ENCODE measurements at places on chromosomes 13 and 19. TPM values are rescaled to one million over a fixed set of nuclear protein-coding genes. Genes with fewer than 3 reads are reported as not detected.
A peak's percentile ranks its signal among the peaks of the same experiment; 100 is the strongest.

DNA sequence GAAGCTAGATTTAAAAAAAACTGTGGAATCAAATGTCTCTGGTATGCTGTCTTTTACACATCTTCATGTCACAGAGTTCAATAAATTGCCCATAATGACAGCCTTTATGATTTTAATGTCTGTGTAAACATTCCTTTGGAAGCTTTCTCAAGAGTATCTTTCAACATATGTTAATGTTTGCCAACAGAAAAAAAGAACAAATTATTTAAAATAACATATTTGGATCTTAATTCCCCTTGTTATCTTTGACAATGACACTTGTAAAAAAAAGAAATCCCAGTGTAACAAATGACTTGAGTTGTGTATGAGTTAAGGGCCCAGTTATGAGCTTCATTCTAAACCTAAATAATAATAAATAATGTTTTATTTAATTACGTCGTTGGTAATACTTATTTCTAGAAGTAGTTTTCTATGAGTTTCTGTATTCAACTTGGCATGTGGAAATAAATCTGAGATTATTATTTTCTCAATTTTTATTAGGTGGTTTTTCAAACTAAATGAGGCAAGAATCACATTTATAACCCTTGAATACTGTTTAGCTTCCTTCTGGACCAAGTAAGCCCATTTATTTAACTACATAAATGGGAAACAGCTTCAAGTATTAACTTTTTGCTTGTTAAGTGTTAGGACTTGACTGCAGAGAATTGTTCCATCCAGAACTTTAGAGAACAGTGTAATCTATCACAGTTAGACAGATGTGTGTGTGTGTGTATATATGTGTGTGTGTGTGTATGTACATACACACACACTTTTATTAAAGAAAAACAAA is 182.1 kb downstream of the POSTN start:
- H3K36me3 ChIP-seq: no peaks in the 10 kb centered on the region
- H3K4me3 ChIP-seq: no peak overlapping the region
- H3K4me1 ChIP-seq: no peaks in the 10 kb centered on the region
- H3K27ac ChIP-seq: no peak overlapping the region
- DNase-seq: no peak

PRRG2 gene
- total RNA-seq: not detected

TJP3 gene
- 12.6 TPM for total RNA-seq

LIG1 gene
- total RNA-seq: 0.64 TPM

GRCh38 chr19:2974342-2975041 is 2.9 kb upstream of the TLE6 start:
- H3K36me3 ChIP-seq: no peaks in the 10 kb centered on the region
- DNase-seq: no peak
- no peaks in the 10 kb centered on the region for H3K27me3 ChIP-seq
- no peak overlapping the region for H3K27ac ChIP-seq

DNA sequence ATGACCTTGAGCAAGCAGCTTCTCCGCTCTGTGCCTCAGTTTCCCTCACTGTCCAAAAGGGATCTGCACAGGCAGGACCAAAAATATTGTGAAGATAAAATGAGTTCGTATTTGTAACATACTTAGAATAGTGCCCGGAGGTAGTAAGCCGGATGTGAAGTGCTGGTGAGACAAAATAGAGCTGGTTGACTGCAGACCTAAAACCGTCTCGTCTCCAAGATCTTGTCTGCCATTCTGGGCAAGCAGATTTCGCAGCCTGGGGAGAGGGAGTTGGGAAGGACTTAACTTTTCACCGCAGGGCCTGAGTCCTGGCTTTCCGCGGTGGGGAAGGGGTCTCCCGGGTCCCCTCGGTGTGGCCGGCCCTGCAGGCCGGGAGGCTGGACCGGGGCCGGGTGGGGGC is 8.2 kb upstream of the BBC3 start:
- H3K27me3 ChIP-seq: no peaks in the 10 kb centered on the region
- H3K36me3 ChIP-seq: no peaks in the 10 kb centered on the region
- H3K4me3 ChIP-seq: peak overlapping the region; percentile 64
- peaks cover 29% of the 10 kb centered on the region for H3K4me1 ChIP-seq
- no peak for DNase-seq

MBD3L2 gene
- not detected for total RNA-seq

DNA sequence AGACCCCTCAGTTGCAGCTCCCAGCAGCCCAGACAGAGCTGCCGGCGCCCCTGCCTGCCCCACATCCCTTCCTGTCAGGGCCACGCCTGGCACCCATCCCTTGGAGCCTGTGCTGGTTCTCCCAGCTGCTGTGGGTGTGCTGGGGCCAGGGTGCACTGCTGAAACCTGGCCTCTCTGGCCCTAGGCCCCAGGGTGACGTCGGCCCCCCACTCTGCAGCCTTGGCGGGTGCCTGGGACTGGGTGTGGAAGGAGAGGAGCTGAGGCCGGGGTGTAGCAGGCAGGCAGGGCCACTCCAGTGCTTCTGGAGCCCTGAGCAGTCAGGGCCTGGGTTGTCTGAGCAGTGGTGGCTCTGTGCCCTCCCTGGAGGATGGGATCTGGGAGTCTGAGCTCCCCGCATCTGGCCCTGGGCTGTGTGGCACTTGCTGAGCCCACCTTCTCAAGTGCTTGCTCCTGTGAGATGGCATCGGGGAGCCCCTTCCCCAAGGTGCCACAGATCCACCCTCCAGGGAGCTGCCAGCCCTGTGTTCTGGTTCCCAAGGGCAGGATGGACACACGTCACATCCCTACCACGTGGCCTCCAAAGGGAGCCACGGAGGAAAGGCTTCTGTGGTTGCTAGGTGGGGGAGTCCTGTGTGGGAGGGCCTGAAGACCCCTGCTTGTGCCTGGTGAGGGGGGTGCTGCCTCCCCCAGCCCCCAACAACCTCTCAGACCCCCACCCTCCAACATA is 5.2 kb downstream of the PLEKHJ1 start:
- peaks cover 32% of the 10 kb centered on the region for H3K36me3 ChIP-seq
- no peaks in the 10 kb centered on the region for H3K4me1 ChIP-seq
- DNase-seq: no peak
- no peaks in the 10 kb centered on the region for H3K27me3 ChIP-seq
- H3K27ac ChIP-seq: no peak overlapping the region
- no peak overlapping the region for H3K4me3 ChIP-seq

DNA sequence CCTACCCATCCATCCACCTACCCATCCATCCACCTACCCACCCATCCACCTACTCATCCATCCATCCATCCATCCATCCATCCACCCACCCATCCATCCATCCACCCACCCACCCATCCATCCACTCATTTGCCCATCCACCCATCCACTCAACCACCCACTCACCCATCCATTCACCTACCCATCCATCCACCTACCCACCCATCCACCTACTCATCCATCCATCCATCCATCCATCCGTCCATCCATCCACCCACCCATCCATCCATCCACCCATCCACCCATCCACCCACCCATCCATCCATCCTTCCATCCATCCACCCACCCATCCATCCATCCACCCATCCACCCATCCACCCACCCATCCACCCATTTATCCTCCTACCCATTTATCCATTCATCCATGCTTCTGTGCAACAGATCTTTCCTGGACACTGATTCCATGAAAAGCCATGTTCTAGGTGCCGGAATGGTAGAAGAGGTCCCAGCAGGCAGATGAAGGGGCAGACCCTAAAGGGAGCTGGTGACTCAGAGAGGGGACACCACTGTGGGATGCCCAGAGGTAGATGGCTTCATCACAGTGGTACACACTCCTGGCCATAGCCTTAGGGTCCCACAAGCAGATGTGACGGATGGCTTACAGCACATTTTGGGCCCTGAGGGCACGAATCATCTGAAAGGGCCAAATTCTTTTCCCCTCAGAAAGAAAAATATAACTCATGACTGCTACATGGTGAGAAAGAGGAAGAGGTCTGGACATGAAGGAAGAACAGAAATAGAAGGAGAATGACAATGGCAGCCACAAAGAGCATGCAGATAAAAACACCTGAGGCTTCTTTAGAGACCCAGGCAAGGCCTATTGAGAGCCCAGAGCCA is 76.0 kb downstream of the KCTD15 start:
- no peaks in the 10 kb centered on the region for H3K36me3 ChIP-seq
- H3K4me1 ChIP-seq: no peaks in the 10 kb centered on the region
- no peak overlapping the region for H3K4me3 ChIP-seq
- DNase-seq: peak; percentile 19
- H3K27ac ChIP-seq: no peak overlapping the region

DNA sequence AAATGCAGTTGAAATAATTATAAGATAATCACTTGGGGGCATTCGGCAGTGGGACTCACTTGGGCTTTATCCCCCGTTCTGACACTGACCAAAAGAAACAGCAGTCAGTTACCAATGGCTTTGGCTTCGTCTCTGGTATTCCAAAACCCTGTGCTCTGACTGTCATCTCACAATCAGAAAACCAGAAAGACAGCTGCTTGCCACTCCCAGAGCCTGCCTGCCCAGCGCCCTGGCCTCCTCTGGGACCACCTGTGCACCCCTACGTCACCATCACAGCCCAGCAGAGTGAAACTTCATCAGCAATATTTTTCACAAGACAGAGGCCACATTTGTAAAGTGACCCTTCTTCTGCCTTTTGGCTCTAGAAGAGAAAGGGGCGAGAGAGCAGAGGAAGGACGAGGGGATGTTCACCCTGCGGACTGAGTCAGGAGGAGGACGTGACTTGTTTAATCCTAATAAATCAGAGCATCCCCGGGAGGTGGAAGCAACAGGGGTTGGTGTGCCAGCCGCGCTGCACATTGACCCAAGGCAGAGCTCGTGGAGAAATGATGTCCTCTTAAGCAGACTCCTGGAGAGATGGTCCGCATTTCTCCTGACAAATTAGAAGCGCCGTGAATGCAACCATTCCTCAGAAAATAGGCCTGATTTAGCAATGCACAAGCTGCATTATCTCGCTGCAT is 397.8 kb upstream of the ZNF507 start:
- no peak overlapping the region for H3K4me3 ChIP-seq
- no peaks in the 10 kb centered on the region for H3K36me3 ChIP-seq
- no peak overlapping the region for H3K27ac ChIP-seq
- DNase-seq: no peak

GRCh38 chr19:47495478-47496372 is 11.7 kb upstream of the KPTN start:
- H3K4me1 ChIP-seq: no peaks in the 10 kb centered on the region
- no peak overlapping the region for H3K4me3 ChIP-seq
- H3K36me3 ChIP-seq: peaks cover 79% of the 10 kb centered on the region
- no peak overlapping the region for H3K27ac ChIP-seq

DNA sequence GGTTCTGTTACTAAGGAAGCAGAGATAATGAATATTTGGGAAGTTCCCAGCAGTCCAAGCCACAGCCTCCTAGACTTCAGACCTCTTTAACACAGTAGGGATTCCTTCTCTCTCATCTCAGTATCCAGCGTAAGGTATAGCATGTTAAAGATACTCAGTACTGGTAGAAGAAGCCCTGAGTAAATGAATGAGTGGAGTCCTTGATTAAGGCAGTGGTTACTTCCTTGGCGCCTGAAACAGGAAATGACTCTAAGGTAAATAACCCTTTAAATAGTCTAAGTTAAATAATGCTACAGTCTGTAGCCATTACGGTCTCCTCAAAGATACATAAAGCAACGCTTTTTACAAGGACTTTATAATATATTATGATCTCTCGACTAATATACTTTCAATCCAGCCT is 650.8 kb upstream of the MIR17HG start:
- H3K4me3 ChIP-seq: no peak overlapping the region
- no peaks in the 10 kb centered on the region for H3K4me1 ChIP-seq
- H3K27ac ChIP-seq: no peak overlapping the region
- H3K36me3 ChIP-seq: no peaks in the 10 kb centered on the region
- no peak for DNase-seq

DNA sequence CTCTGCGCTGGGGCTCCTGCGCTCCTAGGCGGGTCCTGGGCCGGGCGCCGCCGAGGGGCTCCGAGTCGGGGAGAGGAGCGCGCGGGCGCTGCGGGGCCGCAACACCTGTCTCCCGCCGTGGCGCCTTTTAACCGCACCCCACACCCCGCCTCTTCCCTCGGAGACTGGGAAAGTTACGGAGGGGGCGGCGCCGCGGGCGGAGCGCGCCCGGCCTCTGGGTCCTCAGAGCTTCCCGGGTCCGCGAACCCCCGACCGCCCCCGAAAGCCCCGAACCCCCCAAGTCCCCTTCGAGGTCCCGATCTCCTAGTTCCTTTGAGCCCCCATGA is at the start of gene GJB2:
Gene GJB2 (minus strand): TSS at position 103 of the 326 bp plus-strand sequence. CDS start 3,357 bp downstream, outside the sequence.
- no peak within 1 kb of the TSS for H3K27ac ChIP-seq
- H3K36me3 ChIP-seq: no peaks in the 10 kb centered on the region
- H3K27me3 ChIP-seq: peaks cover 25% of the 10 kb centered on the region
- peak within 1 kb of the TSS; percentile 59 for H3K4me3 ChIP-seq
- DNase-seq: no peak

GRCh38 chr13:26914624-26915023 is 154.0 kb upstream of the GPR12 start:
- no peaks in the 10 kb centered on the region for H3K27me3 ChIP-seq
- DNase-seq: no peak
- no peak overlapping the region for H3K4me3 ChIP-seq
- H3K36me3 ChIP-seq: no peaks in the 10 kb centered on the region

TMPRSS9 gene
- not detected for total RNA-seq

- no peaks in the 10 kb centered on the region for H3K27me3 ChIP-seq
- no peak overlapping the region for H3K27ac ChIP-seq
- H3K4me3 ChIP-seq: no peak overlapping the region
Observed at GRCh38 chr13:31755803-31756212, 16.5 kb downstream of the RXFP2 start.

- H3K4me1 ChIP-seq: no peaks in the 10 kb centered on the region
- H3K4me3 ChIP-seq: no peak overlapping the region
- no peak overlapping the region for H3K27ac ChIP-seq
- DNase-seq: no peak
- no peaks in the 10 kb centered on the region for H3K36me3 ChIP-seq
Observed at GRCh38 chr19:7410946-7411345, 62.2 kb downstream of the ARHGEF18 start.

MEF2B gene
- not detected for total RNA-seq

DNA sequence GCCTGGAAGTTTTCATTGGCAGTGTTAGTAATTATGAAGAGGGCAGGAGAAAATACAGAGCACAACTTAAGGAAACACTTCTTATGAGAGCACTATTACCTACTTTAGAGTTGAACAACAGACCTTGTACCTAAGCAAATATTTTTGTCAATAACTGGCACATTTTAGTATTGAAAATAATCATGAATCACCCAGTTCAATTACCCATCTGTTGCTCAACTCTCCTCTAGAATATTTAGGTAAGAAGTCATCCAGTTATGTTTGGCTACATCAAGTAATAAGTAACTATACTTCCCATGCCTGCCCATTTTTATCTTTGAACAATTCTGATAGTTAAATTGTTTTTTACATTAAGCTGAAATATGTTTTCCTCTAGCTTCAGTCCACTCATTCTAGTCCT is 893.4 kb downstream of the DIAPH3 start:
- H3K36me3 ChIP-seq: no peaks in the 10 kb centered on the region
- H3K27me3 ChIP-seq: no peaks in the 10 kb centered on the region
- DNase-seq: no peak
- H3K4me3 ChIP-seq: no peak overlapping the region
- no peaks in the 10 kb centered on the region for H3K4me1 ChIP-seq

GRCh38 chr13:88339271-88339741 is 668.1 kb downstream of the SLITRK5 start:
- no peaks in the 10 kb centered on the region for H3K4me1 ChIP-seq
- H3K27ac ChIP-seq: no peak overlapping the region
- no peaks in the 10 kb centered on the region for H3K36me3 ChIP-seq
- DNase-seq: no peak
